ENCODE measurements at places on chromosomes 7 and 10.

- no peak for DNase-seq
These were observed 31.1 kb downstream of the CTNNA3 start for GRCh38 chr10:67664942-67665341.

DNA sequence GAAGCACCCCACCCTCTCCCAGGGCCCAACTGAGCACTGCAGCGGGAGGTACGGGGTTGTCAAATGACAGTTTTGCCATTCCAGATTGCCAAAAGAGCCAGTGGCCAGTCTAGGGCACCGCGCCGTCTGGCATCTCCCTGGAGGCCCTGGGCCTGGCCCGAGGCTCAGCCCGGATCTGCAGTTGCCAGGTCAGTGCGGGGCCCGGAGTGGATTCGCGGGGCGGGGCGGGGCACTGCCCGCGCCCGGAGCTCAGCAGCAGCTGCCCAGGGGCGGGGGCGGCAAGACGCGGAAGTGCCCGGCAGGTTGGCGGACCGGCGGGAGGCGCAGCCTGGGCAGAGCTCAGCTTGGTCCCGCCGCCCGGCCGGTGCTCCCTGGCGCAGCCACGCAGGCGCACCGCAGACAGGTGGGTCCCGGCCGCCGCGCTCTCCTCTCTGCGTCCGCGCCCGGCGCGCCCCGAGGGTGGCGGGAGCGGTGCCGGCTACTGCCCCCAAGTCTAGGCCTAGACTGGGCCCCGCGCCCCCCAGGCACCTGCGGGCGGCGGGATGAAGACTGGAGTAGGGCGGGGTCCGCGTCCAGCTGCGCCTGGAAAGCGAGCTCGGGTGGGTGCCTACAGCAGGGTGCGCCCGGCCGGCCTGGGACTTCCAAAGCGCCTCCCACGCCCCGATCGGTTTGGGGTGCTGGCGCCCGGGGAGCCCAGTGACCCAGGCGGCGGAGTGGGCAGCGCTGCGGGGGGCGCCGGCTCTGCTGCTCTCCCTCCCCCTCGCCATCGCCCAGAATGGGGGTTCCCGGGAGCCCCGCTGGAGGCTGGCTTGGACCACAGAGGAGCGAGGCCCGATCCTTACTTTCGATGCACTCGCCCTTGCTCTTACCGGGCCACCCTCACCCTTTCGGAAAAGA lies at the start of gene IRF5:
Gene IRF5, plus strand, starts transcription at position 281 of the 897 bp plus-strand sequence. CDS start 4,155 bp downstream, outside the sequence.
- DNase-seq, result no peak

DNA sequence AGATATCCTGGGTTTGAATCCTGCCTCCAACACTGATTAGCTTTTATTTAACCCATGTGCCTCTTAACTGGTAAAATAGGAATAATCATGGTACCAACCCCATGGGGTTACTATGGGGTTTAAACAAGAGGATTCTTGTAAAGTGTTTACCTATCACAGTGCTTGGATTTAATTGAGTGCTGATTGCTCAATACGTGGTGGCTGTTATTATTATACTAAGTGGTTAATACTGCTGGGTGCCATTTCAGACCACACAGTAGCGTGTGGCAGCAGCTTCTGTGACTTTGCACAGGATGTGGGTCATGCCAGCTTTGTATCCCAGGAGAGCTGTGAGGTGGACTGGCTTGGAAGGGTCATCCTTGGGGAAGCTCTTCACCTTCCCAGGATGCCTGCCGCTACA lies 177.2 kb downstream of the SEC23IP start:
- no peak for DNase-seq

DNA sequence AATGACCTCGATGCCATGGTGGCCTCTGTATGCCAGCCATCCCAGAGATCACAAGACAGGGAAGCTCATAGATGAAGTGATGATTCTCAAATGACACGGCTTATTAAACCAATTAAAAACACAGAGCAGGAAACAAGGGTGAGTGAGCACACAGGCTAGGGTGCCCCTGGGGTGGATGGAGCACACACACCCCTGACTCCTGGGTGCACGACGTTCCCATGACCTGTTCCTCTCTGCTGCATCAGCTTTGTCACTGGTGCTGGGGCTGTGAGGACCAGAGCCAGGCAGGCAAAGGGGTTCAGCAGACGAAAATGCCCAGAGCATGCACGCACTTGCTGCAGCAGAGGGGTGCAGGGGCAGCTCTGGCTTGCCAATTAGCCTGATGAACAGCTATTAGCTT lies 86.5 kb upstream of the LRRC4 start:
- no peak for DNase-seq

GRCh38 chr7:78074713-78075112 lies 276.1 kb downstream of the PHTF2 start:
- DNase-seq, result no peak

- DNase-seq, result no peak
These were observed 52.6 kb downstream of the SRI start for GRCh38 chr7:88167223-88167622.

DNA sequence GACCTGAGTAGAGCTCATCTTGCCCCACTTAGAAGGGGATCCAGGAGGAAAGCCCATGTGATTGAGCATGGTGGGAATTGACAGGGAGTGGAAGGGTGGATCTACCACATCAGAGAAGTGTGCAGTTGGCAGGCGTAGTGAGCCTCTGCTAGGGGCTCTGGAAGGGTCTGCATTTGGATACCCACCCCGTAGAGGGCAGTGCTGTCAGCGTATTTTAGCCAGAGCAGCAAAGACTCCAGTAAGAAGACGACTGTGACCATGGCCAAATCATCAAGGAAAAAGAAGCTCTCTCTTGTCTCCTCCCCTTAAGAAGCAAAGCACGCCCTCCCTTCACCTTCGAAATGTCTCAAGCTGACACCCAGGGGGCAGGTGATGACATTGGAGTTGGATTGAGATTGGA lies 68.8 kb upstream of the INHBA start:
- no peak for DNase-seq

DNA sequence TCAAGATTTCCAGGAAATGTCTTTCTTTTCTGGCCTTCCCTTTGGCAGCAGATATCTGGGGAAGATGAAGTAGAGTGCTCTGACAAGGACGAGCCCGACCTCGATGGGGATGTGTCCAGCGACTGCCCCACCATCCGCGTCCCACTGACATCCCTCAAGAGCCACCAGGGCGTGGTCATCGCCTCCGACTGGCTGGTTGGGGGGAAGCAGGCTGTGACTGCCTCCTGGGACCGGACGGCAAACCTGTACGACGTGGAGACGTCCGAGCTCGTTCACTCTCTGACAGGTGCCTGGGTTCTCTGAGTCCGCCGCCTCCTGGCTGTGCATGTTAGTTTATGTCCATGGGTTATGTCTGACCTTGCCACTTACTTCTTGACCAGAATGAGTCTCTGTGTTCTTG lies 47.4 kb downstream of the WDR37 start:
- DNase-seq, result no peak

DNA sequence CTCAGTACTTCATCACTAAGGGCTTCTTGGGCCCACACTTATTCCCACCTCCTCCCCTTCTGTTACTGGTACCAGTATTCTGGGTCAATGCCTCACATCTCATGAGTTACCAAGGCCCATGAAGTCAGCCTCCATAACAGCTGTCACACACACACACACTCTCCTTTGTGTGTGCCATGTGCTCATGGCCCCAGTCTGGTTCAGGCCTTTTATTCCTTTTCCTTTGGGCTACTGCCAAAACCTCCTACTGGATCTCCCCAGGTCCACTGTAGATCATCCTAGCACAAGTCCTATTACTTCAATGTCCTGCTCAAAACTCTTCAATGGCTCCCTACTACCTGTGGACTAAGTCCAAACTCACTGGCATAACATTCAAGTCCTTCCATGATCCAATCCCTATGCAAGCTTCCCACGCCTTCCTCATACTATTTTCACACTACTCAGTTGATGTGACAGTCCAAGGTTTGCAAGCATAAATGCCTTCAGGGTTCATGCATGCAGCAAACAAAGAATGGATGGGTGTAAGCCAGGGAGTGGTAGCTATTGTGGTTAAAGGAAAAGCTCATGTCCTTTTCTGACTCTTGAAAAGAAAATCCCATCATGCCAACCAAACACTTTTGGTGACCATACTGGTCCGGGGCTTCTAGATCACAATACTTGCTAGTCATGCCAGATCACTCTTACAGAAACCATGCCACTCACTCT lies 68.1 kb downstream of the CCDC6 start:
- no peak for DNase-seq

- DNase-seq, result no peak
These were observed 167.3 kb downstream of the TPK1 start for GRCh38 chr7:144668503-144668902.

DNA sequence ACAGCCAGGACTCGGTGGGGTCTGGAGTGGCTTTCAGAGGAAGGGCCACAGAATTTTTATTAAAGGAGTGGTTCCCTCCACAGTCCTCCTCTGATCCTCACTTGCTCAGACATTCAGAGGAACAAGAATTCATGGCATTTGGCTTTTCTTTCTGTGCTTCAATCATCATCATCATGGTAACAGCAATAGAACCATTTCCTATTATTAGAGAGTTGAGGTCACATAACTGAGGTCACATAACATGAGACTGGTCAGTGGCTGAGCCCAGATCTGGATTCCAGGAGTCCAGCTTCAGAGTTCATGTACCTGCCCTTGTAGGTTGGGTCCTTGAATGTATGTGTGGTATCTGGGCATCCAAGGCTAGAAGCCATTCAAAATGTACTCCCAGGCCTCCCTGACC lies 177.3 kb upstream of the GRB10 start:
- DNase-seq, result no peak

DNA sequence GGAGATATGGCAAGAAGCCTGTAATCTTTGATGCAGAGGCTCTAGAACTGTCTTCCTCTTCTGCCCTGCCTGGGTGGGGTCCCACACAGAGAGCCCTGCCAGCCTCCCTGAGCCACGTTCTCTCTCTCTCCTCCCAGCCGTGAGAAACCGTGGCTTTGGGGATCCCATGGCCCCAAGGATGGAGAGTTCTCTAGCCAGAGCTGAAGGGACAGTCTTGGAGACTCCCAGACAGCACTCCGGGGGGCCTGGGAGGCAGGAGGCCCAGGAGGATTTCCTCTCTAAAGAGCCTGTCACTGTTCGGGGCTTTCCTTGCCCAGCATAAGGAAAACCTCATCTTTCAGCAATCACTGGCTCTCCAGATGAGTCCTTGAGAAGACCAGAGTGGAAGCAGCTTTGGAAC lies 227.1 kb downstream of the ARHGAP12 start:
- no peak for DNase-seq

DNA sequence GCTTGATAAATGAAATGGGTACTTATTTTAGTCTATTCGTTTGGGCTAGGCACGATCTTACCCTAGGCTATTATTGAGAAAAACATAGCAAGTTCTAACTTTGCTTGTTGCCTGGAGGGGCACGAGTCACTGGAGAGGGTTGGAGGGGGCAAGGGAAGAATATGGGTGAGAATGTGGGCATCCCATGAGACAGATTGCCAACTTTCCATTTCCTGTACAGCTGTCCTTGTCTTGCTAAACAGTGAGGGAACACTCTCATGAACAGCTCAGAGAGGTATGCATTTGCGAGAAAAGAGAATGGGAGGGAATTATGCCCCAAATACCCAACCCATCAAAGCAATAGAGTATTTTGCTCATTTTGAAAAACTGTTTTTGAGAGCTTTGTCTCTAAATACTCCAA lies 9.2 kb downstream of the CDHR3 start:
- DNase-seq, result no peak

DNA sequence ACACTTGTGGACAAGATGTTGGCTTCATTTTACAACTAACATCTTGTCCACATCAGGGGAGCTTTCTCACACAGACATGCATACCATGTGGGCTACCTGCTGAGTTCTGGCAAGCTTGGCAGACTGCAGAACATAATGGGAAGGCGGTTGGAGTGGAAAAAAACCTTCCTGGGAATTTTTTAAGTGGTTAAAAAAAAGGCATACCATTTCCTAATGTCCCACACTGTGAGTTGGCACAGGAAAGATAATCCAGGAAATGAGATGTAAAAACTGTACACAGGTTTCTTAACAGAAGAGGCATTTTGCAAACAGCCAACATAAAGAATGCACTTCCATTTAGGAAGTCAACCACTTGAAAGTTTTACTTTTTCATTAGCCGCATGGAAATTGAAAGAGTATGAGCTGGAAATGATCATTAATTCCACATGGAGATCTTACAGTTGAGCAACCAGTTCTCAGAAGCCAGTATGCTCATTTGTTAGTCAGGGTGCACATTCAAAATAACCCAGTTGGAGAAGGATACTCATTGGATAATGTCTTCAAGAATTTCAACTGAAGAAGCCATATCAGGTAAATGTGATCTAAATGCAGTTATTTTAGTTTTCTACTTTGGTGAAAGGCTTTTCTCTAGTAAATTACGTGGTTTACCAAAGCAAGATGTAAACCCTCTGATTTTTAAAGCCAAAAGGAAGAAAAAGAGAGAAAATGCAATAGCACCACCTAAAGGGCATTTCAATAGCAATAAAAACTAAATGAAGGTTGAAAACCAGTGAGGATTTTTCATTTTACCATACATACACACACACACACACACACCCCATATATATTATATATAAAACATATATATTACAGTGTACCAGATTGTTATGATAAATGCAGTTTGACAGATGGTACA lies 194.0 kb downstream of the TAX1BP1 start:
- DNase-seq, result no peak

DNA sequence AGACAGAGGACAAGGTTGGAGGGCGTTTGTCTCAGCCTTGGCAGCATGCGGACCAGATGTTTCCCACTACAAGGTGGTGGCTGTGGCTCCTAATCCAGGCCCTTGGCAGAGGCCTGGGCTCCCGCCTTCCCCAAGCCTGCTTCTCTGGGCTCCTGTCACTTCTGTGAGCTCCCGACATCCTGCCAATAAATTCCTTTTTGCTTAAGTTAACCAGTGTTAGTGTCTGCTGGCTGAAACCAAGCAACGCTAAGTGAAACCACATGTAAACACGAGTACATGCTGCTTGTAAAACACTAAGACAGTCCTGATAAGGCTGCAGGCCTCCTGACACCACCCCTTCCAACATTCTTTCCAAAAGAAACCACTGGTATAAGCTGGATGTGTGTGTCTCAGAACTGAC lies 263.6 kb upstream of the ZMIZ1 start:
- no peak for DNase-seq

- DNase-seq, result peak; percentile 4
These were observed 87.4 kb downstream of the BUB3 start for GRCh38 chr10:123241391-123242141.

DNA sequence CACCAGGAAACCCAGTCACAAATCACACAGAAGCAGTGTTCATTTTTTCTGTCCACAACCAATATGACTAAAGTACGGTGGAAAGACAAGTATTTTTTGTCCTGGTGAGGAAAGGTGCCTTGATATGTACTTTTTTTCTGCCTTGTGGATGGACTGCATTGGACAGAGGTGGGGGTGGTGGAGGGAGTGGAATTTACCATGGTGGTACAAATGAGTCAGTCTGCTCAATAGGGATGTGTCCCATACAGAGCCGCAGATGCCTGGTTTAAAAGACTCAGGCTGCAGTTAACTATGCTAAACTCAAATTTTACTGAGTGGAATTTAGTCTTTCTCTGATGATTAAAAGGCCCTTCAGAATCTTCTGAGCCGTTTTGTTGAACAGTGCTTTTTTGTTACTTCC lies 674.5 kb upstream of the GALNT17 start:
- no peak for DNase-seq

- DNase-seq, result no peak
These were observed 63.6 kb downstream of the TMEM130 start for GRCh38 chr7:98805956-98806838.
